ENCODE measurements at places on chromosomes 5 and 9. TPM values are rescaled to one million over a fixed set of nuclear protein-coding genes. Genes with fewer than 3 reads are reported as not detected.

The PCDHA12 gene
- not detected for total RNA-seq

The HACD4 gene
- total RNA-seq = 2.9 TPM

The FAM163B gene
- not detected for total RNA-seq

The FAM78A gene
- total RNA-seq = 43.9 TPM

The DOCK8 gene
- total RNA-seq = 36.5 TPM

DNA sequence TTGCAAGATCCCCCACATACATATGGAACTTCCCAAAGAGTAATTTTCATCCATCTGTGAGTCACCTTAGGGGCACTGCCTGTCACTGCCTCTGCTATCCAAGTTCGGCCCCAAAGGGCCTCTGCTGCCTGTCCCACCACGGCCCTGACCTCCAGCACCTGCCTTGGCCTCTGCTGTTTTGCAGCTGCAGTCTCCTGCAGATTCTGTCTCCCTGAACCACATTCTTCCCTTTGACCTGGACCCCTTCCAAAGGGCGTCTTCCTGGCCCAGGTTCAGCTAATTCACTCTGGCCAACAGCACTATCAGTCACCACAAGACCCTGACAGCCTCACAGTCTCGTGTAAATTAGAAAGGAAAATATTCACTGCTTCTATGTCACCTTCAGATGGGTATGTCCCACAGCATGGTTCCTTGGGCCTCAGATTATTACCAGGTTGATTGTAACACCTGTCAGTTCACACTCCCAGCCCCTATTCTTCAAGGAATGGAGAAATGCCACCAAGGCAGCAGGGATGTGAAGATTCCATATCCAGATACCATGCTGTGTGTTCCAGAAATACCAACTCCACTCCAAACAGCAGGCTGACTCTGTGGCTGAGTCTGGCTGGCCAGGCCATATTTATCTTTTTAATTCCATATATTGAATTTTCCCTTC, 479.3 kb downstream of the ARHGEF28 start:
- H3K27ac ChIP-seq = no peak overlapping the region
- no peak for DNase-seq
- no peak overlapping the region for H3K4me3 ChIP-seq

DNA sequence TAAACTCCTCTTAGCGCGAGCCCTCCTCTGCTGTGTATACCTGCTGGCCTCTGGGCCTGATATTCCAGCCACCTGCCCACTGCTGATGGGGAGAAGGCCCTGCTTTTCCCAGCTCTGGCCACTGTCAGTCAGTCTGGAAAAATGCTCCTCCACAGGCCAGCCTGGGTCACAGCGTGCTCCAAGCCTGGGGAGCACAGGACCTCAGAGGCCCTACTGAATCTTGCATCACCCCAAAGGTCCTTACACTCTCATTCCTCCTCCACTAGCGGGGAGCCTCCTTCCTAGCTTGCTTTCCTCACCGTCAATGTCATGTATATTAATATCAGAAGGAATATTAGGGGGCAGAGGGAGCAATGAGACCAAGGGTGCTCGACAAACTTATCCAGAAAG, 73.7 kb downstream of the SHB start:
- H3K4me1 ChIP-seq = peaks cover 92% of the 10 kb centered on the region
- DNase-seq = no peak
- no peak overlapping the region for H3K4me3 ChIP-seq
- H3K36me3 ChIP-seq = peaks cover 6% of the 10 kb centered on the region

DNA sequence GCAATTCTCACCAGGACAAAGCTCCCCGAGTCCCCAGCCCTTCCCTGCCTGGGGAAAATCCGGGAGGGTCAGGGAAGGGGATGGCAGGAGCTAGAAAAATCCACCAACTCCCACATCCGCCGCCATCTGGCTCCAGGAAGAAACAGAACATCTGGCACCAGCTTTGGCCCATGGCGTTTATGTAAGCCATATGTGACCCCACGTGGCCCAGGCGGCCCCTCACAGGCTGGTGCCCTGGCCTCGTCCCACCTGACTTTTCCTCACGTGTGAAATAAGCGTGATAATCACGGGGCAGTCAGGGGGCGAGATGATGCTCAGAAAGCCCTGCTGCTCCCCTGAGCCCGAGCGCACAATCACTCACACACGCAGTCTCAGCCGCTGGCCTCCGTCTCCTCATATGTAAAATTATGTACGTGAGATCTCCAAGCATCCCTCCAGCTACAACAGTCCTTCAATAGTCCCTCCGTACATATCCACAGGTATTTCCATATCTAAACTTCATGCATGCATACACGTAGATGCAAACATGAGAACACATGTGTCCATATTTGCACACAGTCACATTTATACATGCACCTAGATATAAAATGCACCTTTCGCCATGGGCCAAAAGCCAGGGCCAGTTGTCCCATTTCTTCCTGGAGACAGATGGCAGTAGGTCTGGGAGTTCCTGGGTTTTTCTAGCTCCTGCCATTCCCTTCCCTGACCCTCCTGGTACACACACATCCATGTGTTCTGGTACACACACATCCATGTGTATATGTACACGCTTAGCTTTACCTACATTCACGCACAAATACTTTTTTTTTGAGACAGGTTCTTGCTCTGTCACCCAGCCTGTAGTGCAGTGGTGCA, 28.9 kb downstream of the PLPP7 start:
- H3K27ac ChIP-seq = no peak overlapping the region
- no peaks in the 10 kb centered on the region for H3K4me1 ChIP-seq
- H3K36me3 ChIP-seq = no peaks in the 10 kb centered on the region
- DNase-seq = no peak
- no peaks in the 10 kb centered on the region for H3K27me3 ChIP-seq

GRCh38 chr9:124894741-124895170, 32.8 kb downstream of the ARPC5L start:
- H3K4me3 ChIP-seq = no peak overlapping the region
- peak; percentile 86 for DNase-seq
- no peaks in the 10 kb centered on the region for H3K4me1 ChIP-seq
- H3K36me3 ChIP-seq = peaks cover 6% of the 10 kb centered on the region
- H3K27ac ChIP-seq = no peak overlapping the region

GRCh38 chr5:177116631-177117373, 16.8 kb upstream of the NSD1 start:
- no peak for DNase-seq
- H3K36me3 ChIP-seq = no peaks in the 10 kb centered on the region
- no peaks in the 10 kb centered on the region for H3K27me3 ChIP-seq
- H3K4me3 ChIP-seq = no peak overlapping the region
- H3K4me1 ChIP-seq = peaks cover under 1% of the 10 kb centered on the region

- no peak for DNase-seq
- no peaks in the 10 kb centered on the region for H3K4me1 ChIP-seq
- no peaks in the 10 kb centered on the region for H3K36me3 ChIP-seq
- no peaks in the 10 kb centered on the region for H3K27me3 ChIP-seq
- no peak overlapping the region for H3K4me3 ChIP-seq
These were observed 217.2 kb upstream of the HAPLN1 start for GRCh38 chr5:83937837-83938236.

DNA sequence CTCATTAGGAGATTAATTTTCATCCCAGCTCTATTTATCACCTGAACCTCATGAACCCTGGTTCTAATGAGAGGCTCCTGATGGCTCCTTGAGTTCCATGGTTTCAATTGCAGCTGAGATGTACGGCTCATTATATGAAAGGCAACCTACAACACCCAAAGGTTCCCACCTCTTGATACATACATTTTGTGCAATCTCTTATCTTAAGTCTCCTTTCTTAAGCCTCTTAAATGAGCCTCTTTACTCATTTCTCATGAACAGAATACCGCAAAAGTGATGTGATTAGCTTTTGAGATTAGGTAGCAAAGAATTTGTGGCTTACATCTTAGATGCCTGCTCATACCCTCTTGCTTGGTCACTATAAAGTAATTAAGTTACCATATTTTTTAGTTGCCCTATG, 1964.0 kb upstream of the CDH6 start:
- H3K4me1 ChIP-seq = no peaks in the 10 kb centered on the region
- no peak for DNase-seq
- no peak overlapping the region for H3K27ac ChIP-seq
- H3K27me3 ChIP-seq = no peaks in the 10 kb centered on the region
- no peak overlapping the region for H3K4me3 ChIP-seq

DNA sequence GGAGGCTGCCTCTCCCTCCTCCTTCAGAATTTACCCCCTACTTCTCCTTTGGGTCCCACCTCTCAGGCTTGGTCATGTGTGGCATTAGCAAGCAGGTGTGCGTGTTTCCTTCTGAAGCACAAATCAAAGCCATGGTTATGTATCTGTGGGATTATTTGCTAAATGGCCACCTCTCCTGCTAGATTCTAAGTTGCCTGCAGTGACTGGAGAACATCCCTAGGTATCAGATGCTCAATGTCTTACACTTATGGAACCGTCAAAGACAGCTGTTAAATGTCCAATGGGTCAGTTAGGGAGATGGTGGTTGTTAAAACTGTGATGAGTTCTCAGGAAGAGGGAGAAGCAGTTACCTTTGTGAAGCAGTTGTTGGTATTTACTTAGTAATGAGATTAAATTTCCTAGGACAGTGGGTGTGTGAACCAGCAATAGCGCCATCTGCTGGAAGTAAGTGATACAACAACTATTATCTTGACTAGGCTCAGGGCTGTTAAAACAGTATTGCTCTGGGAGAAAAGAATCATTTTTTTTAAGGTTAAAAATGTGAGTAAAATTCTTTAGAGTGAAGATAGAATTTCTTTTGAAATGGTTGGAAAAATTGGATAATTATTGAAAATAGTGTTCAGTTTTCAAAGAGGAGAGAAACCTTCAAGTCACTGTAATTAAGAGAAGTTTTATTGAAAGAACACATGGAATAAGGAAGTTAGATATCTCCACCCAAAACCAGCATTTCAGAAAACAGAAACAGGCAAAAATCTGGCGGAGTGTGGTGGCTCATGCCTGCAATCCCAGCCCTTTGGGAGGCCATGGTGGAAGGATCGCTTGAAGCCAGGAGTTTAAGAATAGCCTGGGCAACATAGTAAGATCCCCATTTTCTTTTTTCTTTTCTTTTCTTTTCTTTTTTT, 71.3 kb downstream of the TMC1 start:
- no peak overlapping the region for H3K4me3 ChIP-seq
- H3K36me3 ChIP-seq = no peaks in the 10 kb centered on the region
- peak; percentile 75 for DNase-seq
- H3K4me1 ChIP-seq = no peaks in the 10 kb centered on the region
- no peak overlapping the region for H3K27ac ChIP-seq
- H3K27me3 ChIP-seq = no peaks in the 10 kb centered on the region

- no peaks in the 10 kb centered on the region for H3K4me1 ChIP-seq
- DNase-seq = no peak
- H3K4me3 ChIP-seq = no peak overlapping the region
- H3K36me3 ChIP-seq = no peaks in the 10 kb centered on the region
These were observed 8.9 kb upstream of the CLINT1 start for GRCh38 chr5:157867751-157868387.

GRCh38 chr5:79707535-79707934, 17.9 kb downstream of the CMYA5 start:
- peaks cover 10% of the 10 kb centered on the region for H3K4me1 ChIP-seq
- H3K4me3 ChIP-seq = no peak overlapping the region
- H3K36me3 ChIP-seq = no peaks in the 10 kb centered on the region
- DNase-seq = peak; percentile 54
- no peaks in the 10 kb centered on the region for H3K27me3 ChIP-seq
- no peak overlapping the region for H3K27ac ChIP-seq

DNA sequence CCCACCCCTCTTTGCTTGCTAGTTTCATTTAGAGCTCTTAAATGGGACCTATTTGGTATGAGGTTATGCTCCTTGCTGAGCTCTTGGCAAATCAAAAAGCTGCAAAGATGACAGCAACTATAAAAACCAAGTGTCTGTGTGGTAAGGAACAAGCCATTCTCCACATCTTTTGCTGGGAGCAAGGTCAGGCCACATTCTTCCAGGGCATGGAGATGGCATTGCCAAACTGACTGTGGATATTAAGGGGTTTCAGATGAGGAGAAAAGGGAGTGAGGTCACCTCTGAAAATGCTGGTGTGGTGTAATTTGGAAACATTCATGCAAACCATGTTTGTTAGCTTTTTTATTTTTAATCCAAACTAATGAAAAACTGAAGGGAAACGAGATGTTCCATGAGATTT, 218.8 kb upstream of the IL12B start:
- no peaks in the 10 kb centered on the region for H3K27me3 ChIP-seq
- no peak overlapping the region for H3K27ac ChIP-seq
- H3K36me3 ChIP-seq = no peaks in the 10 kb centered on the region
- no peak for DNase-seq
- H3K4me3 ChIP-seq = no peak overlapping the region
